ENCODE measurements at places on chromosomes 1 and 21. TPM values are rescaled to one million over a fixed set of nuclear protein-coding genes. Genes with fewer than 3 reads are reported as not detected.

Gene NTMT2
- not detected for total RNA-seq

Gene CYP4A22
- 0.17 TPM for total RNA-seq

Gene PRAMEF6
- not detected for total RNA-seq

Gene GJA8
- total RNA-seq = not detected

Gene PFKFB2
- 3.6 TPM for total RNA-seq

Gene MOB3C
- total RNA-seq = 1.6 TPM

Gene OXCT2
- 0.37 TPM for total RNA-seq

Gene NFASC
- total RNA-seq = 301 TPM
